GM23248 (cell line): ENCODE measurements at places on chromosomes 6 and 20. TPM values are rescaled to one million over a fixed set of nuclear protein-coding genes. Genes with fewer than 3 reads are reported as not detected.
A peak's percentile ranks its signal among the peaks of the same experiment; 100 is the strongest.

GRCh38 chr6:100549406-100550167, 84.9 kb upstream of the SIM1 start:
- DNase-seq, result peak; percentile 28

MUCL3 gene
- total RNA-seq, result not detected in 2 replicates

DNA sequence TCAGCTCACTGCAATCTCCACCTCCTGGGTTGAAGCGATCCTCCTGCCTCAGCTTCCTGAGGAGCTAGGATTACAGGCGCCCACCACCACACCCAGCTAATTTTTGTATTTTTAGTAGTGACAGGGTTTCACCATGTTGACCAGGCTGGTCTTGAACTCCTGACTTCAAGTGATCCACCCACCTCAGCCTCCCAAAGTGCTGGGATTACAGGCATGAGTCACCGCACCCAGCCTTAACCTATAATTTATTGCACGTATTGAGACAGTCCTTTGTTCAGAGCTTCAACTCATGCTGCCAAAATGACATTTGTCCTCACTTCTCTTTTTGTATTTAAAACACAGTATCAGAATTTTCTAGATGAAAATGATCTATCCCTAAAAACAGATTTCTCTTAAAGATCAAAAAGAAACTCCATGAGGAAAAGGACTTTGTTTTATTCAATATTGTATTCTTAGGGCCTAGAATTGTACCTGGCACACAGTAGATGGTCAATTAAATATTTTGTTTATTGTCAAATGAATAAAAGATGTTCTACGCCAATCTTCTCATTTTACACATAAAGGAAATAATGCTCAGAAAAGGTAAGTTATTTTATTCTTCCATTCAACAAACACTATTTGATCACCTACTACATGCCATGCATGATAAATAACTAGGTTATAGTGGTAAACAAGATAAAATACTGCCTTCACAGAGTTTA, 10.8 kb downstream of the SERAC1 start:
- DNase-seq, result no peak

TULP1 gene
- not detected in 2 replicates for total RNA-seq

GRCh38 chr20:17505636-17506517, 25.3 kb downstream of the BFSP1 start:
- DNase-seq, result peak; percentile 83

TCF21 gene
- 2.4 and 4.1 TPM in 2 replicates for total RNA-seq

DNA sequence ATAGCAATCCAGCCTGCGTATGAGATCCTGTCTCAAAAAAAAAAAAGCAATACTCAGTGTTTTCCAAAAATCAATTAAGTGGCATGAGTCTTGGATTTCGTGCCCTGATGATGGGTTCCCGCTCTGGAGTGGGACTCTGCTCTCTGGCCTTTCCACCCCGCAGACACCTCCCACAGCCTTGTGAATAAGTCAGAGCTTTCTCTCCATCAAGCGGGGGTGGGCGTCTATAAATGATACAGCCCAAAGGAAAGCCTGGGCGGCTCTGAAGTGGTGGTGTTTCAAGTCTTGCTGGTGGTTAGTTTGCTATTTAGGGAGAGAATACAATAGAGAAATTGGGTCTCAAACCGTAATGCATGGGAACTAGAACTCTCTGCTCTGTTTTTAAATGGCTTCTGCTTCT, 52.5 kb upstream of the TAGAP start:
- DNase-seq, result no peak
